ENCODE measurements at places on chromosomes 6 and 20.
A peak's percentile ranks its signal among the peaks of the same experiment; 100 is the strongest.

GRCh38 chr6:118968416-118968815 lies 33.5 kb upstream of the MCM9 start:
- peak; percentile 11 for DNase-seq

DNA sequence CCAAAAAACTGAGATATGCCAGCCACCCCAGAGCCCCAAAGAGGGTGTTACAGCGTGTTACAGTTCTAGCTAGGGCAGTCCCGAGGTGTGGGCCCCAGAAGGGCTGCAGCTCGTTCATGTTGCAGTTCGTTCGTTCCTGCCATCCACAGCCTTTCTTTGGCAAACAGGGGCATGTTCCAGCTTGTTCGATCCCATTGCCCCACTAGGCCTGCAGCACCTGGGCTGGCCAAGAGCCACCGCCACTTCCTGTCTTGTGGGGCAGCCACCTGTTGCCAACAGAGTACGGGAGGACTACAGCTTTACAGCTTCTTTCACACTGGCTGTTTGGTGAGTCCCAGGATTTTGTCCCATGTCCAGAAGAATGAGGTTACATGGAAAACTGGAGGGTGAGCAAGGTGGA lies 198.1 kb downstream of the MMUT start:
- no peak for DNase-seq

DNA sequence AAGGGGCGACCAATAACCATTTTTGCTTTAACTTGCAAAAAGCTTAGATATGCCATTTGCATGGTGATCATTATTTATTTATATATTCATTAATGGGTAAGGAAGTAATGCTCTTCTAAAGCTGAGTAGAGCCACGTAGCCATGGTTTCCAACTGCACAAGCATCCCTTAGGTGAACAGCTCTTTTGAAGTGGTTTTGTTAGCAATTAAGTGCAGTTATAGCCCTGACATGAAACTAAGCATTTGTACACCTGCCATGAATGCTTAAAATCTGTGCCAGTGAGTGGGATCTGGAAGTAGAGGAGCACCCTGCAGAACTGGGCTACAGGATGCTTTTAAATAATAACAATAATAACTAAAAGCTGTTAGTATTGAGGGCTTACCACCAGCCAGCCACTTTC lies 19.1 kb downstream of the TRAF3IP2 start:
- no peak for DNase-seq

GRCh38 chr6:28258877-28259777 lies at the start of gene NKAPL:
Gene NKAPL (plus strand): TSS chr6:28259297. CDS start chr6:28259372, 75 bp downstream.
- no peak for DNase-seq

DNA sequence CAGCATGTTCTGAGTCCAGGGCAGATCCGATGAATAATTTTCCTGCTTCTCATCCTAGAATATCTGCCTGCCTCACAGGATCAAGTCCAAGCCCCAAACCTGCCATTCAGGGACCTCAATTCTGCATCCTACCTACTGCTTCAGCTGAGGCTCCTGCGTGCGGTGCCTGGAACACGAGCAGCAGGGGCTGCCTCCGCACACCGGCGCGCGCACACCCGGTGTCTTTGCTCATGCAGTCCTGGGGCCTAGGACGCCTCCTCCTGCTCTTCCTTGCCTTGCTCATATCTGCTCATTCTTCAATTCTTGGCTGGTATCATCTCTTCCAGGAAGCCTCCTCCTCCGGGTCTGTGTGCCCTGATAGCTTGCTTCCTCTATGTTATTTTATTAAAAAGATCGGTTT lies 81.1 kb upstream of the AGPAT4 start:
- DNase-seq = no peak

- DNase-seq = no peak
Observed at GRCh38 chr20:22403022-22403631, 181.2 kb downstream of the FOXA2 start.

- no peak for DNase-seq
Observed at GRCh38 chr6:33774774-33775173, 14.2 kb downstream of the LEMD2 start.

DNA sequence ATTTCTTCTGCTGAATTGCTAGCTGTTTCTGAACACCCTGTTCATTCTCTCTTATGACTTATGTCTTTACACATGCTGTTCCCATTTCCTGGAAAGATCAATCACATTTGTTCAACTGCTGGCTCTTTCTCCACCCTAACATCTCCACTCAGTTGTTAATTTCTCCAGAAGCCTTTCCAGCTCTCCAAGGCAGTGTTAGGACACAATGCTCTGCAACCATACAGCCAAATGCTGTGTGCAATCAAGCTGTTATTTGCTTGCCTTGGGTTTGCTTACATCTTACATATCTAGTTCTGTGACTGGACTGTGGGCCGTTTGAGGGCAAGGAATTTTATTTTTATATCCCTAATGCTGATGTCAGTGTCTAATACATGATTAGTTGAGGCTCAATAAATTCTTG lies 24.2 kb upstream of the CITED2 start:
- DNase-seq = no peak

DNA sequence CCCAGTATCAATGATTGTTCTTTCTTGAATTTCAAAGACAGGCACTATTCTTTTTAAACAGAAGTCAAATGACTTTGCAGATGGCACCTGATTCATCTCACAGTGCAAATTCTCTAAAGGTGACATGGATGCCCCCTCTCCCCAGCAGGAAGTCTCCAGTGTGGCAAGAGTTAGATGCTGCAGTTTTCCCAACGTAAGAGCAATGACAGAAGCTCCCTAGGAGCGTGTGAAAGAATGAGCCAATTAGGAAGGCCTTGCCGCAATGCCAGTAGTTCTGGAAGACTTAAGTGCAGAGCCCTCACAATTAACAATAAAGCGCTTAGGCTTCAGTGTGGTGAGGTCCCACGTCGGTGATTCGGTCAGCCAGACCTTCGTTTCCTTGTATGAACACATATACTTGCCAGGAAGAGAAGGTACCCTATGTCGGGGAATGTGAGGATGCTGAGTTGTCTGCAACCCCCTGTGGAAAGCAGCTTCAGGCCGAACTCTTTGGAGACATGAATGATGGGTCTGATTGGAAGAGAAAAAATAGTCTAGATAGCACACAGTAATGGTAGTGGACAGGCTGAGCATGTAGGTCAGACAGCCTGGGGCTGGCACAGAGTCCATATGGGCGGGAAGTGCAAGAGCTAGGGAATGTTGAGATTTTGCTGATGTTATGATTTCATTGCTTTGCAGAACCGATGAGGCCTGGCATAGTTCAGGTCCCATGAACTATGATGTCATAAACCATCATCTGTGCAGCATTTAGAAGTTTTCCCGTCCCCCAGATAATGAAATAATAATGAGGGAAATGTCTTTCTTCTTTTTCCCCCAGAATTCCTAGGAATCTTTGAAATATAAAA lies 132.6 kb downstream of the PHACTR1 start:
- DNase-seq = no peak

DNA sequence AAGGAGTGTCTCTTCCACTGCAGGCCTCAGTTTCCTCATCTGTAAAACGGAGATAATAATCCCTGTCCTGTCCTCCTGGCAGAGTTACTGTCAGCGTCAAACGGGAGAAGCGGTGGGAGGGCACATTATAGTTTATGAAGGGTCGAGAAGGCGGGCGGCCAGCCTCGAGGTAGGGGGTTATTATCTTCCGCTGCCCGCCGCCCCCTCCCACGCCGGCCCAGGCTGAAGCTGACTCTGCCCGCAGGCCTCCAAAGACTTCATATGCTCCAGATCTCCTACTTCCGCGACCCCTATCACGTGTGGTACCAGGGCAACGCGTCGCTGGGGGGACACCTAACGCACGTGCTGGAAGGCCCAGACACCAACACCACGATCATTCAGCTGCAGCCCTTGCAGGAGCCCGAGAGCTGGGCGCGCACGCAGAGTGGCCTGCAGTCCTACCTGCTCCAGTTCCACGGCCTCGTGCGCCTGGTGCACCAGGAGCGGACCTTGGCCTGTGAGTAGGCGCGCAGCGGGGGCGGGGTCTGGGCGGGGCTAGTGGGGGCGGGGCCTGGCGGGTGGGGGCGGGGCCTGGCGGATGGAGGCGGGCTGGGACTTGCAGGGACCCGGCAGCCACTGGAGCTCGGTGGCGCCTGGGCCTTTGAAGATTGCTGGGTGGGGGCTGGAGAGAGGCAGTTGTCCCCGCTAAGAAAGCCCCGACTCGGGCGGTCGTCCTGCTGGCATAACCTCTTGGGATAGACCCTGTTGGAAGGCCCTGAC lies 2.8 kb downstream of the PROCR start:
- DNase-seq = no peak

Measured in astrocyte of the cerebellum (primary cell).